BE2C (cell line): ENCODE measurements at places on chromosomes 2 and 18.

DNA sequence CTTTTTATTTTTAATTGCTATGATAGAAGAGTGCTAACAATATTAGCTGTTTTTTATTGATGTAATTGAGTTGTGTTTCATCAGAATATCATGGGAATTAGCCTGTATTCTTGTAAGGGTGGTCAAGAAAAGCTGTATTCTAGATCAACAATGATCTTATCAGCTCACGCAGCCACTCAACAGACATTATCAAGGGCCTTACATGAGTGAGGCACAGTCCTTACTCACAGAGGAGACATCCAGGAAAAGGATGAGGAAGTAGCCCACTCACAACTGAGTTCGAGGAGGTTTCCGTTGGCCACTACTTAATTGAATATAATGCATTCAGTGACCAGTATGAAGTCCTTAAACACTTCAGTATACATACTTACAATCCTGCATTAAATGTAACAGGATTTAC is 152.5 kb downstream of the AFF3 start:
- no peak for DNase-seq

GRCh38 chr2:230814616-230815015 is 50.1 kb upstream of the ITM2C start:
- no peak for DNase-seq

DNA sequence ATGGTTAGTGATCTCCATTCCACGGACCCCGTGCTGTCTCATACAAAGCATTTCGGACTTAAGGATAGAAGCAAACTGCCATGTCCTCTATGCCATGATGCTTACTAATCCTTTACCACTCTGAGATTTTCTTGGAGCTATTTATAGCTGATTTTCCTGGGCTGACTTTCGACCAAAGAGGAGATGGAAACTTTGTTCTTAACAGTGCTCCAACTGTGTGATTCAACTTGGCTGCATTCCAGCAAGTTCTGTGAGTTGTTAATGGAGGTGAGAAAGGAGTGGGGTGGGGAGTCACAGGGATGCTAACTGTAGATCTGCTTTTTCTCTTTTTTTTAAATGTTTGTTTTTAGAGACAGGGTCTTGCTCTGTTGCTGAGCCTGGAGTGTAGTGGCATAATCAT is 45.5 kb upstream of the MSH2 start:
- no peak for DNase-seq

GRCh38 chr18:7333025-7333562 is 102.2 kb downstream of the LRRC30 start:
- no peak for DNase-seq

DNA sequence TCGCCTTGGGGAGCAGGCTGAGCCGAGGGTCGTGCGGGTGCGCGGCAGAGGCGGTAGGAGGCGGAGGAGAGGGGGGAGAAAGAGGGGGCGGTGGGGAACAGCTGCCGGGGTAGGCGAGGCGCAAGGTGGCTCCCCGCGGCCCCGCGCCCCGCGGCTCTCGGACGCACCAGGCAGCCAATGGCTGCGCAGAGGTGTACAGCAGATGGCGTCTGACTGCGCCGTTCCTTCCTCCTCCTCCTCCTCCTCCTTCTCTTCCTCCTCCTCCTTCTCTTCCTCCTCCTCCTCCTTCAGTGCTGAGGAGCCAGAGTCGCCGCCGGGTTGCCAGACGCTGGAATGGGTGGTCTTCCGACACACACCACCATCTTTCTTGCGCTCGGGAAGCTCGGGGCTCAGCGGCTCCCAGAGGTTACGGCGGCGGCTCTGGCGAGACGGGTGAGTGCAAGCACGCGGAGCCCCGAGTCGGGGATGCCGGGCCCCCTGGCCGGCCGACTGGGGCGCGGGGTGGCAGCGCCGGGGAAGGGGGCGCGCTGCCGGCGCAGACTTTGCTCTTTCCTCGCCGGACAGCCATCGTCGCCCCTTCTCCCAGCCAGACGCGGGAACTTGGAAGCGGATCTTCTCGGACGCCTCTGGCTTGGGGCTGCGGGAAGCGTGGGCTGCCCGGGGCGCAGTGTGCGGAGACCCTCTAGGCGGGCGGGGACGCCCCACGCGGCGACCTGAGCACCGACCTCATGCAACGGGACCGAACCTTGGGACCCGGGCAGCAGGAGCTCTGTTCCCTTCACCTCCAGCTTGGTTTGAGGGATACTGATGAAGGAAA is at the start of gene THSD7B:
Gene THSD7B (plus strand): TSS at position 290 of the 817 bp plus-strand sequence. CDS start 116,634 bp downstream, outside the sequence.
- no peak for DNase-seq

DNA sequence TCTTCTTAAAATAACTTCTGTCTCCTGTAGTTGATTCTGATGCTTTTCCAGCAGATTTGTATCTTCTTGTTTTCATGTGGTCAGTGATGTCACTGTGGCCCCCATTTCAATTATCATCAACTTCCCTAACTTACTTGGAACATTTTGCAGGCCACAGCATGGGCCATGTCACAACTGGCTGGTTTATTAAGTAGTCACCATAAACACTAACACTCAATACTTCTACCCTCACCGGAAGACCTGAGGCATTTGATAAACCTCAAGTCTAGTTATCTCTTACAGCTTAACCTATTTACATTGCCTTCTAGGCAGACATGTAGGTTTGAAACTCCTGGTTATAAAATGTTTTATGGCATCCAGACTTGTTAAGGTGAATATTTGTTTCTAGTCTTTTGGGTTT is 37.4 kb upstream of the PROKR1 start:
- no peak for DNase-seq
